ENCODE measurements at places on chromosomes 6 and 20. TPM values are rescaled to one million over a fixed set of nuclear protein-coding genes. Genes with fewer than 3 reads are reported as not detected.
A peak's percentile ranks its signal among the peaks of the same experiment; 100 is the strongest.

DNA sequence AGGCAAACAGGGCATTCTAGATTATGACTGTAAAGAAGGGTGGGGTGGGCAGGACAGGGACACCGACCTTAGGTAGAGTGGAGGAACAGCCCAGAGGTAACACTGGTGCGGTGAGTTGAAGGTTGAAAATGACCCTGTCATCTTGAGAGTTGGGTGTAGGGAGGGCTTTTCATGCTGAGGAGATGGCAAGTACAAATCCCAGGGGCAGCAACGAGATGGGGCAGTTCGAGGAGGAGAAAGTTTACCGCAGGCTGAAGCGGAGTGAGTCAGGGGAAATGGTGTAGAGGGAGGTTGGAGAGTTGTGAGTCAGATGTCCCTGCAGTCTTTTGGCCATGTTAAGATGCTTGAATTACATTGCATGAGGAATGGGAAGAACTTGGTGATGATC lies 101.1 kb downstream of the HIVEP1 start:
- H3K4me3 ChIP-seq, result peak overlapping the region; percentile 13
- no peaks in the 10 kb centered on the region for H3K27me3 ChIP-seq
- no peak for DNase-seq
- peaks cover 50% of the 10 kb centered on the region for H3K36me3 ChIP-seq

DNA sequence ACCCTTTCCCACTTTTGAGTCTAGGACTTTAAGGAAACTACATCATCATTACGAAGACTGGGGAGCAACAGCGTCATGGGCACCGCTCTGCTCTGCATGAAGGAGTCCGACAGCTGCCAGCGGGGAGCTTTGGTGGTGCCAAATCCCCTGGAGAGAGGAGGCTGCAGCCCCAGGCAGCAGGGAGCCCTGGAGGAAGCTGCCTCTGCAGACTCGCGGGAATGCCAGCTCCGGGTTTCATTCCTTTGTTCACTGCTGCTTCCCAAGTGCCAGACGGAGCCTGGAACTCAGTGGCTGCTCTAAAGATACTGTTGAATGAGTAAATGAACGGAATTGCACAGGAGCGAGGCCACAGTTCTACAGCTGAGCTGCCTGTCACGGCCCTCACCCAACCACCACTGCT lies 196.5 kb upstream of the THBS2 start:
- no peaks in the 10 kb centered on the region for H3K4me1 ChIP-seq
- no peak overlapping the region for H3K27ac ChIP-seq
- no peaks in the 10 kb centered on the region for H3K27me3 ChIP-seq
- no peak overlapping the region for H3K4me3 ChIP-seq

- H3K27ac ChIP-seq, result no peak overlapping the region
- no peaks in the 10 kb centered on the region for H3K36me3 ChIP-seq
- no peak for DNase-seq
- no peak overlapping the region for H3K4me3 ChIP-seq
Observed at GRCh38 chr6:79435746-79436145, 101.5 kb downstream of the LCA5 start.

The PDE7B gene
- 10.7 TPM for total RNA-seq

The LY6G6C gene
- total RNA-seq, result not detected

Data from activated T-helper 1 cell treated with anti-CD3 and anti-CD28 coated beads, Interleukin-12 subunit alpha, Interleukin-12 subunit beta, Interleukin-2, Interleukin-4 antibody, amounts not matched to agents 30 ng/mL and 10 ng/mL and 1 ng/mL, durations not matched to agents 14 hours and 24 hours and 36 hours (primary cell).